ENCODE measurements at places on chromosomes 5 and 9.

- DNase-seq, result no peak
These were observed 475.2 kb downstream of the HINT1 start for GRCh38 chr5:130689831-130690230.

DNA sequence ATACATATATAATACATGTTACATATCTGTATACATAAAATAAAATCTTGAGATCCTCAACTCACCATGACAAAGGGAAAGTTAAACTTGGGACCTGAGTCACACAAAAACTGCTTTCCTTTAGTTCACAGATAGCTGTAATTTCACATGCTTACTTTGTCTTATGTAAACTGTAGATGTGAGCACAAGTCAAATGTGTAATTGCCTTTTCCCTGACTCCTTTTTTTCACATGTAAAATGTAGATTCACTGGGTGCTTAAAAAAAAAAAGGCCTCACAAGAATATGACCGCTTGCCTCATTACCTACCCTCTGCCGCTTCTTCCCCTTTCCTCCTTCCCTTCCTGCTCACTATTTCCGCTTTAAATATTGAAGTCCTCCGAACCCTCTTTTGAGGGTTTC is 21.9 kb upstream of the FAM169A start:
- DNase-seq, result no peak

DNA sequence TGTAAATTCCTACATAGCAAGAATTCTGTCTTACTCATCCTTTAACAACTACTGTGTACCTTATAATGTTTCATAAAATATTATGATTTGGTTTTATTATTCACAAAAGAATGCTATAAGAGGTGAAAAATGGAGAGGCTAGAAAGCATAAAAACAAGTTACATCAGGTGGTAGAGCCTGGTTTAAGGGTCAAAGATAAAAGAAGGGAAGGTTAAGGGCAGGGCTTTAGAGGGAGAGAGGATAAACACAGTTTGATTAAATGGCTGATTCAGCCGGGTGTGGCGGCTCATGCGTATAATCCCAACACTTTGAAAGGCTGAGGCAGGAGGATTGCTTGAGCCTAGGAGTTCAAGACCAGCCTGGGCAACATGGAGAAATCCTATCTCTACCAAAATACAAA is 40.4 kb upstream of the HSPB3 start:
- no peak for DNase-seq

GRCh38 chr9:76223749-76224340 is 170.4 kb downstream of the RFK start:
- DNase-seq, result no peak

- no peak for DNase-seq
These were observed 158.4 kb upstream of the MPDZ start for GRCh38 chr9:13437866-13438265.

- no peak for DNase-seq
These were observed 18.4 kb downstream of the NXNL2 start for GRCh38 chr9:88553350-88553749.

GRCh38 chr9:25472681-25473080 is 205.6 kb downstream of the TUSC1 start:
- no peak for DNase-seq
